ENCODE measurements at places on chromosomes 7 and 10.
A peak's percentile ranks its signal among the peaks of the same experiment; 100 is the strongest.

DNA sequence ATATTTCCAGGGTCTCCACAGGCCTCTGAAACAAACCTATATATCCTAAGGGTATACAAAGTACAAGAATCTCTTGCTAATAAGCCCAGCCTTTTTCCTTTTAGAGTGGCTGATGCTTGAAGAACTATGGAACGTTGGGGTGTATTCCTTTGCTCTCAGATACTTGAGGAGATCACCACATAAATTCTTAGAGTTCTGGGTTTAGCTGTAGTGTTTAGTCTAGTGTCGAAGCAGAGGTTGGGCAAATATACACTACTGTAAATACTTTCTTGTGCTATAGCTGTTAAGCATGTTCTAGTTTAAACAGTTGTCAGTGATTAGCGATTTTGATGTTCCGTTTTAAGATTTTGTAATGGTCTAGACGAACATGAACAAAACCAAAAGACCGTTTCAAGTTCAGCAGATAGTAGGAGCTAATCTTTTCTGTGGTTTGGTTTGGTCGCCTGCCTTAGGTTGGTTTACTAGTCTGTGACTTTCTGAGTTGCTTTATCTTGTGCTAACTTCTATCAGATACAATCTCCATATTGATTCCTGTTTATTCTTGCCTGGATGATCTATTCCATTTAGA is 229.6 kb downstream of the NSUN6 start:
- DNase-seq: no peak

DNA sequence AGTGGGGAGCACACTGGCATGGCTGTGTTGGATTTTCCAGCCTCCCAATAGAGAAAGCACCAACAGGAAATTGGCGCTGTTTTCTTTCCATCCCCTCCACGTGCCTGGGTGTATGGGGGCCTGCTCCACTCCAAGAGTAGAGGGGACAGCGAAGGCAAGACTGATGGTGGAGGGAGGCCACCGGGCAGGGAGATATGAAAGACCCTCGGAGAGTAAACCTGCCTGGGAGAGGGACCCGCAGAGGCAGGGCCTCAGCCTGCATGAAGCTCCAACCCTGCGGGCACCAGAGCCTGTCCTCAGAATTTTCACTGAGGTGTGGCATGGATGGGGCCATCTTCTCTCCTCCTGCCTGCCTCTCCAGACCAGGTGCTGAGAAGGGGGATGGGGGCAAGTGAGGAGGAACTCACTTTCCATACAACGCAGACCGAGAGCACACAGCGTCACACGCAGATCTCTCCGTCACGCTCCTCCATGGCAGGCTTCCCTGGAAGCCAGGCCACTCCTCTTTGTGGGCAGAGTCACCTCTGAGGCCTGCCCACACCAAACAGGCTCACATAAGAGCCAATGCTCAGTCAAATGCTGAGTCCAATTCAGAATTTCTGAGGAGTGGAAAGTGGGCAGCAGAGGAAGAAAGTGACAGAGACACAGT is 18.8 kb downstream of the ANXA11 start:
- DNase-seq: peak; percentile 68

DNA sequence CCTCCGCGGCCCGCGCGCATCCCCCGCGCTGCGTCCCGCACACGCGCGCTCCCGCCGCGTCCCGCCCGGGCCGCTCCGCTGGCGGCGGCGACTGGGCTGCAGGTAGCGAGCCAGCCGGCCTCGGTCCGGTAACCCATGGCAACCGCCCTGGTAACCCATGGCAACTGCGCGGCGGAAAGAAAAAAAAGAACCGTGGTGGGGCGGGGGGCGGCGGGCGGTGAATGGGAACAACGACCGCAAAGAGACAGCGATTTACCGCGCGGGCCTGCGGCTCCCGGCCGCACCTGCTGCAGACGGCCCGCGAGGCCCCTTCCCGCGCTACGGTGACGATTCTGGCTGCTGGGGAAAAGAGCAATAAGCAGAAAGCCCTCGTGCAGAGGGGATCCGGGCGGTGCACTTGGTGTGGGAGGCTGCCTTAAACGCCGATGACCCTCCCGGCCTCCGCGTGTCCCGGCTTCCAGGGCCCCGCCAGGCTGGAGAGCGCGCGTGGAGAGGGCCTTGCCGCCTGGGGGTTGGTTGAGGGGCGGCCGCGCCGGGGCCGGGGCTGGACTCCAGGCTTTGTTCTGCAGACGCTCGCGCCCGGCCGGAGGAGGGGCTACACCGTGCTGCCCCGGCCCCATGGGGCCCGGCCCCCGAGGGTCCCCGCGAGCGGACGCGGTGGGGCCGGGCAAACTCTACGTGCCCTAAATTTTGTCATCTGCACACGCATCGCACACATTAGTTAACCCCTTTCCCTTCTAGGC is 84.7 kb downstream of the SNX10 start:
- DNase-seq: peak; percentile 66

DNA sequence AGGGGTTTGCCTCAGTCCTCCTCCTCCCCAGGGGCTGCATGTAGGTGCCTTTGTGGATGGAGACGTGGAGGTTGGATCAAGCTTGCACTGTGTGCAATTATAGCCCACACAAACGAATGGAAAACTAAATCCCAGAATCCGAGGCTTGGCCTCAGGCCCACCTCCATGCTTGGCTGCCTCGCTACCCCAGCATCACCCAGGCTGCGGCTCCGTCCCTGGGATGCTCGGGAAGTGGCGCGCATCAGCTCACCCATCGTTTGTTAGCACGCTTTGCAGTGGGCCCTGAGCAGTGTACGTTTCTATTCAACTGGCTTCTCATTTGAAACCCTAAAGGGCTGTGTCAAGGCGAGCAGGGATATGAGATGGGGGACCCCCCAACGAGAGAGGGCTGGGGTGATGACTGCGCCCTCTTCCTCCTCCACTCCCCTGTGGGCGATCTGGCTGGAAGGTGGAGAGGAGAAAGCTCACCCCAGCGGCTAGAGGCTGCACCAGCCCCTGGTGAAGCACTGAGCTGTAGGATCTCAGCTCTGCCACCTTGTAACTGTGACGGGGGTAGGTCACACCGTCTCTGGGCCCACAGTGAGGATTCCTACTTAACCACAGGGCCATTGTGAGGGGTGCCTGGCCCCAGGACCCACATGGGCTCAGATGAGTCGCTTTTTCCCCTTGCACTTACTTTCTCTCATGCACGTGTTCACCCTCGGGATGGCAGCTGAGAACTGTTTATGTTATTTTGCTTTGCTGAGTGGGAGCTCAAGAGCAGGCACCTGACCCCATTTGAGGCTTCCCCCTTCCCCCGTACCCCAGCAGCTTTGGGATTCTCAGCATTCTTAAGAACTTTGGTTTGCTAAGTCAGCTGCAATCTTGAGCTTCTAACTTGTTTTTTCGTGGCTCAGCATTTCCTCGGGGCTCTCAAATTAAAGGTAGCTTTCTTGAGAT is 12.7 kb upstream of the BTBD16 start:
- DNase-seq: no peak

DNA sequence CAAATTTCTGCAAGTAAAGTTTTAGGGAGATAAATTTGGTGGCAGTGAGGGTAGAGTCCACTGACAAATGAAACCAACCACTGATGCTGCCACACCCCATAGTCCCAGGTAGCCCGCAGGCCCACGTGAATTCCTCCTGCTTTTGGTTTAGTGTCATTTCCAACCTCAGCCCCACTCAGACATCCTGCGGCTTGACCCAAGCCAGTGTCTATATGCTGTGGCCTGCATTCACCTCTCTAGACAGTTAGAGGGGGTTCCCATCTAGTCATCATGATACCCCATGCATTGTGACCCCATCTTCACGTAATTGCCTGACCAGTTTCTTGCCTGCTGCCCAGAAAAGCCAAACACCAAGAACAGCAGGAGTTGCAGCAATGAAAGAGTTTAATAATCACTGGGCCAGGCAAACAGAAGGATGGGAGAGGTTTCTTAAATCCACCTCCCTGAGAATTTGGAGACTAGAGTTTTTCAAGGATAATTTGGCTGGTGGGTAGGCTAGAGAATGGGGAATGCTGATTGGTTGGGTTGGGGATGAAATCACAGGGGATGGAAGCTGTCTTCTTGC is 332.0 kb upstream of the GALNT17 start:
- DNase-seq: no peak

GRCh38 chr7:106421181-106421762 is 136.5 kb upstream of the NAMPT start:
- DNase-seq: peak; percentile 89

GRCh38 chr10:127906548-127907377 is at the start of gene PTPRE:
Gene PTPRE (plus strand): TSS chr10:127907103. CDS start chr10:128040882, 133,779 bp downstream.
- peak; percentile 92 for DNase-seq

DNA sequence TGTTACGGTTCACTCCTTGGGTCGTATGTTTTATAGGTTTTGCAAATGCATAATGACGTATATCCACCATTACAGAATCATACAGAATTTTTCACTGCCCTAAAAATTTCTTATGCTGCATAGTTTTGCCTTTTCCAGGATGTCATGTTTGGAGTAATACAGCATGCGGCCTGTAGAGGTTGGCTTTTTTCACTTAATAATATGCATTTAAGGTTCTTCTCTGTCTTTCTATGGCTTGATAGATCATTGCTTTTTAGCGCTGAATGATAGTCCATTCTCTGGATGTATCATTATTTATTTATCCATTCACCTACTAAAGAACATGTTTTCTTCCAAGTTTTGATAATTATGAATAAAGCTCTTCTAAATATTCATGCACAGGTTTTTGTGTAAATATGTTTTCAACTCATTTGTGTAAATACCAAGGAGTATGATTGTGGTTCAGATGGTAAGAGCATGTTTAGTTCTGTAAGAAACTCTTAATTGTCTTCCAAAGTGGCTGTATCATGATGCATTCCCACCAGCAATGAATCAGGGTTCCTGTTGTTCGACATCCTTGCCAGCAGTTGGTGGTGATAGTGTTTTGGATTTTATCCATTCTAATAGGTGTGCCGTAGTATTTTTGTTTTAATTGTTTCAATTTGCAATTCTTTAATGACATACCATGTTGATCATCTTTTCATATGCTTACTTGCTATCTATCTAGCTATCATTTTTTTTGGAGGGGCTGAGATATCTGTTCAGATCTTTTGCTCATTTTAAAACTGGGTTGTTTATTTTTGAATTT is 531.2 kb upstream of the GHITM start:
- DNase-seq: no peak

DNA sequence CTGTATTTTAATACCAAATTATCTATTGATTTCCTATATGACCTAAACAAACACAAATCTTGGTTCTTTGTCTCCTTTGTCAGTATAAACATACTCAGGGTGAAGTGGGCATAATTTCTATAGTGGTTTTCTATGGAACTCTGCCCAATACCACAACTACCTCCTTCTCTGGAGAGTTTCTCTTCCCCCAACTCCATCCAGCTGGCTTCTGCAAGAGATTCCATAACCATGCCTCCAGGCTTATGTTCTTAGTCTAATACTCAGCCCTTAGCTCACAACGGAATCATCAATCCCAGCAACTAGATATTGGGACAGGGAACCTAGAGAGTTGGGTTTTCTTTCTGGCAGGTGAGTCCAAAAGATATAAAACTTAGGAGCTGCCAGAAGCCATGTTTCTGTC is 127.3 kb downstream of the TRIL start:
- DNase-seq: no peak

GRCh38 chr10:47309408-47310089 is 9.6 kb downstream of the GDF10 start:
- no peak for DNase-seq

DNA sequence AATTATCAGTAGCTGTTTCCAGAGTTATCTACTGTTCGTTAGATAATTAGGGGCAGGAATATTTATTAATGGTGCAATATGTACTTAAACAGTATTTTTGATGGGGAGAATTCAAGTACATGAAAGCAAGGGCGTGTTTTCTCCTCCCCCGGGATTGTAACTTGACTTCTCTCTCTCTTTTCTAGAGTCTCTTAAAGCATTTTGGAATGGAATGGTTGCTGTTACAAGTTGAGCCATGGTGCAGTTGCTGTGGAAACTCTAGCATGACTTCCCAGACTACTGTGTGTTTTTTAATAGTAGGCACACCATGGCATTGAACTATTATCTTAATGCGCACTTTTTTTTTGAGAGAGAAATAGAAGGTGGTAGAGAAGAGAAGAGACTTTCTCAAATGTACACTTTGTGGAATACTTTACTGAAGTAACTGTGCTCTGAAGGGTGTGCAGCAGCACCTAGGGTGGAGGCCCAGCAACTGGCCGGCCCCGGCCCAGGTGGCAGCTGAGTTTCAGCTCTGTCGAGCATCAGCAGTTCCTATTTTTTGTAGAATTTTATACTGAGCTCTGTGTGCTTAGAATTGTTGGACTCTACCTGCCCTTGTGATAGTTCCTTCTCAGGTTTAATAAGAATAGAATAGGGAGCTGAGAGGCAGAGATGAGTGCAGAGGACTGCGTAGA is 64.4 kb downstream of the CCNY start:
- DNase-seq: no peak

- no peak for DNase-seq
These were observed 208.3 kb upstream of the KMT2E start for GRCh38 chr7:104805449-104806317.

- no peak for DNase-seq
These were observed 11.2 kb upstream of the SEM1 start for GRCh38 chr7:96720843-96721242.

DNA sequence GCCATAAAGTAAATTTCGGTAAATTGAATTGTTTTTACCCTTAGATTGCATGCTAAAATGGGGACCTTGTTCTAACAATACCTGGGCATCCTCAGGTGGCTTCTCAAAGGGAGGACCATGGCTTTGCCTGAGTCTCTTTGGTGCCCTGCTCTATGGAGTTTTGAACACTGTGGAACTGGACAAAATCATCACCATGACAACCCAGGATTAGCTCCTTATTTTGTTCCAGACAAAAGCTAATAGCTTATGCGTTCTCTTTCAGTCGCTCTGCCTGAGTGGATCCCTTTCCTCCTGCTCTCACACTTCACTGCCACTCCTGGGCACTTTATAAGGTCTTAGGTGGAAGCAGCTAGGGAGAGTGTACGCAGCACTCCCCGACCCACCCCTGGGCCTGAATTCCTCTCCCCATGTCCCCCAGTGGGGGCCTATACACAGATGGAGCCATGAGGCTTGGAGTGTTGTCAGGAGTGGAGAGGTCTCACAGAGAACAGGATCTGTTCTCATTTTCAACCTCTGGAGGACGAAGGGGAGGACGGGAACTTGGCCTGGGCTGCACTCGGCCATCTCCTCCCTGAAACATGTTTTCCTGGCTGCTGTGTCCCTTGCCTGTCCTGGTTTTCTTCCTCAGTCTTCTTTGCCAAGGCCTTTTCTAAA is 19.0 kb downstream of the ADCYAP1R1 start:
- peak; percentile 64 for DNase-seq
